SIG-M5 (cell line): ENCODE measurements at places on chromosomes 5 and 9.

GRCh38 chr9:38641985-38642864 is 21.8 kb upstream of the ANKRD18A start:
- DNase-seq: no peak

DNA sequence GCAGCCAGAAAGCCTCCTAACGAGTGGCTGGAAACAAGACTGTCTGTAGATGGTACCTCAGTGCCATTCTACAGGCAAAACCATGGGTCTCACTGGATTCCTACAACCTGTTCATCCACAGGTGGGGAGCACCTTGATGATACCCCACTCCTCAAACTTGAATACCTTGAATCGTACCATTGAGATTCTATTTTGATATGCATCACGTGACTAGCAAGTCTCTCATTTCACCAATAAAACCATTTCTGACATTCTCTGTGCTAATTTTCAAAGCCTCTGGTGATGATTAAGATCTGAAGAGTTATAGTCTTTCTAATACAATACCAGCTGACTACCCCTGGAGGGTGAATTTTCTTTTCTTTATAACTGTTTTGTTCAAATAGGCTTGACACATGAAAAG is 188.9 kb downstream of the ADAMTS12 start:
- DNase-seq: no peak

DNA sequence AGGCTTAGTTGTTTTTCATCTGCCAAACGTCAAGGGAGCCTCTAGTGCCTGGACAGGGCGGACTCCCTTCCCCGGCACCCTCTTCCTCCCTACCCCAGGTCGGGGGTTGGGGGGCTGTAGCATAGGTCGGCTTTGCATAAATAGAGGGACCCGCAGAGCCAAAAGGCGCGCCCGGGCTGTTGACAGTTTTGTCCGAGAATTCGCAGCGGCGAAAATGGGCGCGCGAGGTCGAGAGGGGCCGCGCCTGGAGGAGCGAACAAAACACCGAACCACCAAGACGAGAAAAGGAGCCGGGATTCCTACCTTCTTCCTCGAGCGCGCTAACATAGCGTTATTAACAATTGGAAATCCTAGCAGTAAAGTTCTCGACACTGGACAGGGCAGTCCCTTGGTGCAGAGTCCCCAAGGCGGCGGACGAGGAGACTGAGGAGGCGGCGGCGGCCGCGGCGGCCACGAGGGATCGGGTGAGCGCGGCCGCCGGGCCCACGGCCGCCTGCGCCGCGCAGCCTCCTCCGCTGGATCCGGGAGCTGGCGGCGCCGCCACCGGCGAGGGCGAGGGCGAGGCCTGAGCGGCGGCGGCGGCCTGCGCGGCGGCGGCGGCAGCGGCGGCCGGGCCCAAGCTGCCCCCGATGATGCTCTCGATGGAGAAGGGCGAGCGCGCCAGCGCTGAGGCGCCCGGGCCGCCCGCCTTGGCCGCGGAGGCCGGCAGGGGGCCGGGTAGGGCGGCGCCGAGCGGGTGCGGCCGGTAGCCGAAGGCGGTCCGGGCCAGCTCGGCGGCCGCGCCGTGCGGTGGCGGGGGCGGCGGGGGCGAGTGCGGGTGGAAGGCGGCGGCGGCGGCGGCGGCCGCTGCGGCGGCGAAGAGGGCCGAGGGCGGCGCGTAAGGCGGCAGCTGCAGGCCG is 1.7 kb downstream of the FOXD1 start:
- no peak for DNase-seq

DNA sequence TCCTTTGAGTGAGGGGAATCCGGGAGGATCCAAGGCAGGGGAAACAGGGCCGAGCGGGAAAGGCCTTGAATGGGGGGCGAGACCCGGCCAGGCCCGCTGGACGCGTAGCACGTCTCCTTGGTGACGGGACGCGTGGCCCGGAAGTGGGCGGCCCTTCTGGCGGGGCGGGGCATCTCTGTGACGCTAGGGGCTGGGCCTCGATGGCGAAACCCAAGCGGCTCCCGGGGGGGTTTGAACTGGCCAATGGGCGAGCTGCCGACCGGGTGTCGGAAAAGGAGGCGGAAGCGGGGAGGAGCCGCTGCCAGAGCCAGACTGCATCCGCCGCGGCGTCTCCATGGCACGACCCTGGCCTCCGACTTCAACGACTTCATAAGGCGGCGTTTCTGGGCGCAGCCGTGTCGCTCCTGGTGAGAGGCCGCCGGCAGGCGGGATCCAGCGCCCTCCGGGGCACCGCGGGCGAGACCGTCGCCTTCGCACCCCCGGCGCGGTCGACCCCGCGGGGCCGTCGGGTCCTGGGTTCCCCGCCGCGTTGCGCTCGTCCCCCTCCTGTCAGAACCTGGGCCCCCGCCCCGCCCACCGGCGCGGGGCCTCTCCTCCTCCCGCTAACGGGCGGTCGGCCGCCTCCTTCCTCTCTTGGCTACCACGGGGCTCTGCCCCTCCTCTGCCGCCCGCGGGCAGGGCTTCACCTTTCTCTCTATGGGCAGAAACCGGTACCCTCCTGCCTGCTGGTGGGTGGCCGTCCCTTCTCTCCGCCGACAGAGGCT is at the start of gene ODF2:
ODF2 (plus strand) TSS at position 158 of the 764 bp plus-strand sequence; CDS start at position 244, 86 bp downstream.
- peak; percentile 85 for DNase-seq

DNA sequence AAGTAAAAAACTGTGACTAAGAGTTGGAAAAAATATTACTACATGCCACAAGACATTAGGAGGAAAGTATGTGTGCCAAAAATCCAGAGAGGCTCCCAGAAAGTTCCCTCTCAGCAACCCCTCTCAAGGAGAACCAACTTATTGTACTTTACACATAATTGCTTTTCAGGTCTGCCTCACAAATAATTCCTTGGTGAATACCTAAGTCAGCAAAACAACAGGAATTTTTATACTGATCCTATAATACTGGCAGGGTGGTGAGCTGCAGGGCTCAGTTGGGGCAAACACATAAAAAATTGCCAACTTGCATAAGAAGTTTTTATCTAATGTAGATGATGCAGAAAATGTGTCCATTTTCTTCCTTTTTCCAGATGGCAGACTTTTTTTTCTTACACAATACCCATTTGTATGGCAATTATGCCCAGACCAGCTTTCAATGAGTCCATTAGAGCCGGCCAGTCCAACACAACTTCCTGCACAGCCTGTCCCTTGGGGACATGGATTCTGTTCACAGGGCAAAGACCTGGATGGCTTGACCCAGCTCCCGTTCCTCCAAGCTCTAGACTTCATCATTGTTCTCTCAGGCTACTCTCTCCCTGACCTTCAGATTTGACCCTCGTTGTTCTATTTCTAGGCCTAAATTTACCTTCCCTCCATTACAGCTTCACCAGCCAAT is 31.3 kb downstream of the MARCHF3 start:
- no peak for DNase-seq

DNA sequence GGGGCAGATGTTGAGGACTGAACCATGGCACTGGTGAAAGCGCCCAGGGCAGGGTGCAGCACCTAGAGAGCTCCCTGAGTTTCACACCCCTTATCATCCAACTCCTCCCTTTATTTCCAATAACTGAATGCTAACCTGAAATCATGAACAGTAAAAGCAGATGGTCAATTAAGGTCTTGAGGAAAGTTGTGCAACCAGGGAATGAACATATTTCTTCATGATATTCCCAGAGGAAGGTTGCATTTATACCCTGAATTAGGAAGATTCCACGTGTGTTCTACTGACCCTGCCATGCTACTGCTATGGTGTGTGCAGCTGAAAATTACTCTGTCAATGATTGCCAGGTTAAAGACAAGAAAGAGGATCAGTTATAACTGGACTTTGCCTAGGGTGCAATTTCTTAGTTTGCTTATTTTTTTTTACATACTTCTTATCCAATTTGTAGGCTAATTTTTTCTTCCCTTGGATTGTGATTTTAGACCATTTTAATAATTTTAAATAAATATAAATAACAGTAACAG is 319.8 kb downstream of the SEMA5A start:
- DNase-seq: no peak

DNA sequence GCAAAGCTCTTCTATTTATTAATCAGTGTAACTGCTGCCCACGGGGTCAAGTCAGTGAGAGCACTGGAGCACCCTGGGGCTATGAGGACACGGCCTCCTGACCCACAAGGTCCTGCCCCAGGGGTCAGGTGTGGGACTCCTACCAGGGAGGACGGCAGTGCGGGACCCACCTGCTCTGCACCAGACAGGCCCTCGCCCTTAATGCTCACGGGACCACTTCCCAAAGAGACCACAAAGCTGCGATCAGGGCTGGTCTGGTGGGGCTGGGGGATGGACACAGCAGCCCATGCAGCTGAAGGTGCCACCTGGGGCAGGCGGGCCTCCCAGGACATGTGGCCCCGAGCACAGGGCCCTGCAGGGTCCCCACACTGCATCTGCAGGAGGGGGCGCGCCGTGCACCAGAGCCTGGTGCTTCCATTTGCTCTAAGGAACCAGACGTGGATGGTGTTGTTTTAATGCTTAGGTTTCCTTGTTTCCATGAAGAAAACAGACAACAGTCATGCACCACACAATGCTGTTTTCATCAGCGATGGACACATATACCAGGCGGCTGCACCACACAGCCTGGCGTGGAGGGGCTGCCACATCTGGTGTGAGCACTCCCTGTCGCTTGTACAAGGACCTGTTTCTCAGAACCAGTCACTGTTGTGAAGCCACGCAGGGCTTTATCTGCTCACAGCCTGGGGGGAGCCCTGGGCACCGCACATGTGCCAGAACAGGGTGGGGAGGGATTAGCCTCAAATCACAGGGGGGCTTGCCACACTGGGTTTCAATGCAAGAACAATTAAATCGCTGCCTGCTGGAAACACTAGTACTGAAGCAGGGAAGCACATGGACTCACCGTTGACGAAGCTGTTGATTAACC is 22.6 kb downstream of the CLPTM1L start:
- DNase-seq: no peak

DNA sequence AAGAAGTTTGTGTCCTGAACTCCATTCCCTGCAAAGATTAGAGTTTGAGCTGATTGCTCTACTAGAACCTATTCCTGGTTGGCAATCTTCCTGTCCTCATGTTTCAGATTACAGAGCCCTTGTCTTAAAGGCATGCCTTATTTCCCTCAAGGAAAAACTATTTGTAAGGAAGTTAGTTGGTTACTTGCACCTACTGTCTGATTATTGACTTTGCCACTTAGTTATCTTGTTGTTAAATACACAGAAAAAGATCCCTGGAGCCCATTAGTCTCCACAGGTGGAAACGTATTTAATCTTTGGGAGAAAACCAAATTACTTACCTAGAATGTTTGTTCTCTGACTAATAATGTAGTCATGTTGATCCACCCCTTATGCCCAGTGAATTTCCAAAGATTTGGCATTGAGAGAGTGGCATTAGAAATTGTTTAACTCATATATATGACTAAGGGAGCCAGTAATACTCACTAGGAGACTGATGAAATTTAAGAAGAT is 132.3 kb upstream of the ELL2 start:
- no peak for DNase-seq

GRCh38 chr9:115653171-115653606 is 500.4 kb upstream of the PAPPA start:
- DNase-seq: no peak

GRCh38 chr5:11602298-11602697 is 301.9 kb downstream of the CTNND2 start:
- no peak for DNase-seq

GRCh38 chr5:56299212-56299611 is 66.1 kb upstream of the ANKRD55 start:
- no peak for DNase-seq

DNA sequence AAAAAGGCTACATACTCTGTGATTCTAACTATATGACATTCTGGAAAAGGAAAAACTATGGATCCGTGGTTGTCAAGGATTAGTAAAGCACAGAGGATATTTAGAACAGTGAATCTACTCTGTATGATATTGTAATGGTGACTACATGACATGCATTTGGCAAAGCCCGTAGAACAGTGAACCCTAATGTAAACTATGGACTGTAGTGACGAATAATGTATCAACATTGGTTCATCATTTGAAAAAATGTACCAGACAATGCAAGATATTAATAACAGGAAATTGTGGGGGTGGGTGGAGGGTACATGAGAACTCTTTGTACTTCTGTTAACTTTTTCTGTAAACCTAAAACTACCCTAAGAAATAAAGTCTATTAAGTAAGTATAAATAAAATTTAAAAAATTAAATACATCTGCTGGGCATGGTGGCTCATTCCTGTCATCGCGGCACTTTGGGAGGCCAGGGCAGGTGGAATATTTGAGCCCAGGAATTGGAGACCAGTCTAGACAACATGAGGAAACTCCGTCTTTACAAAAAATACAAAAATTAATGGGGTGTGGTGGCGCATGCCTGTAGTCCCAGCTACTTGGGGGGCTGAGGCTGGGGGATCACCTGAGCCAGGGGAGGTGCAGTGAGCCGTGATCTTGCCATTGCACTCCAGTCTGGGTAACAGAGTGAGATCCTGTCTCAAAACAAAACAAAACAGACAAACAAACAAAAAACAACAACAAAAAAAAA is 101.7 kb upstream of the TBC1D2 start:
- no peak for DNase-seq

- no peak for DNase-seq
These were observed 7.7 kb upstream of the GCNT1 start for GRCh38 chr9:76451234-76451633.

DNA sequence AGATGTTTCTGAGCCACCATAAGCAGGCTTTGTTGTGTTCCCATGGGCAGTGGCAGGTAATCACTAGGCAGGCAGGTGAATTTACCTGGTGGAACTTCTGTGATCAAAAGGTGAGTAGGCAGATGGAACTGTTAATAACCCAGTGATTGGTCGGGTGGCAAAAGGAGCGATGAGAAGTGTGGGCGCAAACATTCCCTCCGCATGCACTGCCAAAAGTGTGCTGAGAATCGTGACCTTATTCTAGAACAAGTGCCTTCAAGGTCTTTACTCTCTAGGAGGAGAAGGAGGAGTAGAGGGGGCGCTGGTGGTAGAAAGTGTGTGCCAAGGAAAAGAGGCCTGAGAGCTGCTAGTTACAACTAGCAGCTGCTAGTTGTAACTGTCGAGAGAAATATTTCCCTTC is 3.3 kb downstream of the OTULINL start:
- no peak for DNase-seq

DNA sequence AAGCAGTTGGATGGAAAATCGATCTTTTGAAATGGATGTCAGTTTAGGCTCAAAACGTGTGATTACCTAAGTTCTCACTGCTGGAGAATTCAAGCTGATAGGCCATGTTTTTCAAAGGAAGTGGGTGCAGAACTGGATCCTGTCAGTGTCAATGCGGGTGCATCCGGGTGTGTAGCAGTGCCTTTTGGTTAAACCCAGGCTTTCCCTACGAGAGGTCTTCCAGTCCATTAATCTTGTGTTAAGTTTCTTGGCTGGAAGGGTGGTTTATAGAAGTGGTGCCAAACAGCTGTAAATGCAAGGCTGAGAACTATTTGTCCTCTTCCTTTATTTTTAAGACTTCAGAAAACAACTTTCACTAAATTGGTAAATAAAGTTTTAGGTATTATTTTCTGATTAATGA is 71.9 kb downstream of the DAPK1 start:
- no peak for DNase-seq
